Motor neuron (in vitro differentiated cells): ENCODE measurements at places on chromosomes 16 and 17. TPM values are rescaled to one million over a fixed set of nuclear protein-coding genes. Genes with fewer than 3 reads are reported as not detected.

DNA sequence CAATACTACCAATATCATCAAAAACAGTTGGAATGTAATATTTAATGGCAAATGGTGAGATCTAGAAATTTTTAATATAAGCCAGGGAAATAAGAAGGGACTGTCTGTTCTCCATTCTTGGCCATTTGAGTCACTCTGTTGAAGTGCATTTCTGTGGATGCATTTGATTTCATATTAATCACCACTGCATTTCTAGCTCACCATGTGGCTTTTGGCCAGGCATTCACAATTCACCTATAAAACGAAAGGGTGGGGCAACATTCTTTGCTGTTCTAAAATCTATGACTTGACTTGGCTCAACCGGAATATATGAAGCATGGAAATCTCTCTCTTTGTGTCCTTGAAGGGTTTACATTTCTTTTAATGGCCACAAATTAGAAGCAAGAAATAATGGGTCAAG, 483.0 kb downstream of the SLC39A11 start:
- no peak for ATAC-seq

- peak; percentile 15 for ATAC-seq
Observed at GRCh38 chr17:49993423-49994060, 1.5 kb downstream of the DLX3 start.

Gene NLRC3
- 1.1 and 1.8 TPM in 2 replicates for total RNA-seq

GRCh38 chr17:47975189-47975822, 4.4 kb downstream of the CDK5RAP3 start:
- no peak for ATAC-seq

Gene PPP1R27
- total RNA-seq, result 0.73 and 1.2 TPM in 2 replicates

DNA sequence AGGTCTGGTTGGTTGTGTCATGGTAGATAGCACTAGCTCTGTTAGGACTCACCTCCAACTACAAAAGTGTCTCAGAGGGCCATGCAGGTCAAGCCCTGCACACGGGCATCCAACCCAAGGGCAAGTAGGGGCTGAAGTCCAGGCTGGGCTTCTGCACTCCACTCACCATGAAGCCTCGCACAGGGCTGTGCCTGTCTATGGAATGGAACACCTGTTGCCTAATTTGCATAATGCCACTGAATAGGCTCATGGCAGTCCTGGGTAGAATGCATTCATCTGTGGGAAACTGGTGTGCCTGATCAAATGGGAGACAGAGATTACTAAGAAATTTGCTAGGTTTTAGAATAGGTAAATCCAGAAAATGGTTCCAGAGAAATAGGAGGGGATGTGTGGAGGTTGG, 8.0 kb upstream of the AKAP1 start:
- ATAC-seq, result no peak

GRCh38 chr16:52101246-52101645, 445.7 kb downstream of the TOX3 start:
- ATAC-seq, result no peak

Gene APOBR
- total RNA-seq, result 0.54 and 0.76 TPM in 2 replicates
